Activated naive CD4-positive, alpha-beta T cell treated with anti-CD3 and anti-CD28 coated beads for 36 hours (primary cell): ENCODE measurements at places on chromosomes 6 and 20. TPM values are rescaled to one million over a fixed set of nuclear protein-coding genes. Genes with fewer than 3 reads are reported as not detected.
A peak's percentile ranks its signal among the peaks of the same experiment; 100 is the strongest.

Gene BTN3A1
- 40.0 TPM for total RNA-seq

Gene RNF217
- total RNA-seq = 2.4 TPM

GRCh38 chr20:41349943-41350342, 9.3 kb downstream of the LPIN3 start:
- no peaks in the 10 kb centered on the region for H3K27me3 ChIP-seq
- H3K27ac ChIP-seq = no peak overlapping the region
- no peak for DNase-seq
- H3K4me1 ChIP-seq = no peaks in the 10 kb centered on the region
- no peaks in the 10 kb centered on the region for H3K36me3 ChIP-seq

- no peak for DNase-seq
- no peaks in the 10 kb centered on the region for H3K4me1 ChIP-seq
- H3K27ac ChIP-seq = no peak overlapping the region
- no peaks in the 10 kb centered on the region for H3K36me3 ChIP-seq
- peaks cover 9% of the 10 kb centered on the region for H3K27me3 ChIP-seq
These were observed 62.7 kb upstream of the ZNF133 start for GRCh38 chr20:18225632-18226031.

GRCh38 chr6:1424306-1424927, 35.0 kb downstream of the FOXF2 start:
- no peak overlapping the region for H3K27ac ChIP-seq
- H3K36me3 ChIP-seq = no peaks in the 10 kb centered on the region
- peaks cover 41% of the 10 kb centered on the region for H3K27me3 ChIP-seq
- H3K4me1 ChIP-seq = peaks cover 2% of the 10 kb centered on the region

Gene C20orf141
- not detected for total RNA-seq

GRCh38 chr6:30508890-30509736, 19.8 kb downstream of the HLA-E start:
- peak overlapping the region; percentile 60 for H3K4me3 ChIP-seq
- H3K27me3 ChIP-seq = no peaks in the 10 kb centered on the region
- DNase-seq = peak; percentile 42
- no peaks in the 10 kb centered on the region for H3K36me3 ChIP-seq
- H3K4me1 ChIP-seq = peaks cover 69% of the 10 kb centered on the region

DNA sequence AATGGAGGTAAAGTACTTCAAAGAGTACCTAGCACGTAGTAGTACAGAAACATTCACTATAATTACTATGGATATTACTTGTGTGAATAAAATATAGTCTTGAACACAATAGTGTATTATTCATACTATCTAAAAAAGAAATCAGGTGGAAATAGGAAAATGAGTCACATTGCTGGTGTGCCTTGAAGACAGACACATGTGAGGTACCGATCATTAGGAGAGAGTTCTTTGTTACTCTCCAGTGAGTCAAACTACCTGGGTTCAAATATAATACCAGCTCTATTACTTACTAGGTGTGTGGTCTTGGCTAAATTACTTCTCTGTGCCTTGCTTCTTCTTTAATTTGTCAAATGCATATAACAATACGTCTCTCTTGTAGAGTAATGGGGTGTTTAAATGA, 50.8 kb upstream of the BEND6 start:
- H3K36me3 ChIP-seq = no peaks in the 10 kb centered on the region
- H3K4me3 ChIP-seq = no peak overlapping the region
- no peak for DNase-seq
- no peak overlapping the region for H3K27ac ChIP-seq
- H3K4me1 ChIP-seq = peaks cover 2% of the 10 kb centered on the region

DNA sequence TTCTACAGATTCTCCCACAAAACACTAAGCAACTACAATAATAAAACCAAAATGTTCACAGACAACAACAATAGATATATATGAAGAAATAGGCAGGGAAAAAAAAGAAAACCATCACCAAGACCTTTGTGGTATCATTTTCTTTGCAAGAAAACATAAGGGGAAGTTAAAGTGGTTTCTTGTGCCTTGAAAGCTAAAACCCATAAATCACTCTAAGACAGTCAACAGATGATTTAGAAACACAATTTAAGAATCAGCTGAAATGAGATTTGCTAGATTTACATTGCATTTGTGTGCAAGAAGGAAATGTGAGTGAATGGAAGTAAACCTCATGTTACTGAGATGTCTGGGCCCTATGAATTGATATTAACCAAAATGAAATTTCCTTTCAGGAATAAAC, 1265.4 kb upstream of the GJE1 start:
- no peak for DNase-seq
- H3K4me3 ChIP-seq = no peak overlapping the region
- no peaks in the 10 kb centered on the region for H3K36me3 ChIP-seq
- no peaks in the 10 kb centered on the region for H3K4me1 ChIP-seq
- no peak overlapping the region for H3K27ac ChIP-seq
- H3K27me3 ChIP-seq = peaks cover 4% of the 10 kb centered on the region

DNA sequence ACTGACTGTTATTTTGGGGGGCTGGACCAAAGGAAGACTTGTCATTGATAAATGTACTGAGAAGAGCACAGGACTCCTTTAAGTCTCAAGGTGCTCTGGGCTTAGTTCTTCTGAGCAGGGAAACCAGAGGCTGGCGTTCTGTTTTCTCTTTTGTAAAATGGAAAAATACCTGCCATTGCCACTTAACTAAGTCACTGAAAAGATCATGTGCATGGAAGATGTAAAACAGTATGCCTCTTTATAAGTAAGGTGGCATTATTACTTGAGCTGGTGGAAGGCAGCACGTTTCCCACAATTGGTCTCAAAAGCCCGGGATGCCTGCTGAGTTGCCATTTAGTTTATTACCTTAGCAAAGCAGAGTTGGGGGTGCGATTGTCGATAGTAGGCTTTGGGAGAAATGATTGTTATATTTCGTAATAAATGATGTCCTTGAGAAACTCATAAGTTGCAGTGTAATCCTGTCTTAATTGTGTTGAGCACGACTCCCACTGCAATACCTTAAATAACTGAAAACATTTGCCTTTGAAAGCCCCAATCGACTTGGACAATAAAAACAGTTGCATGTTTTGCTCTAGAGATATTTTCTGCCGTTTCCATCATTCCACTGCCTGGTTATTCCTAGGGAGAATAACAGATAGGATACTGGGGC, 3.6 kb downstream of the JARID2 start:
- H3K36me3 ChIP-seq = peaks cover 26% of the 10 kb centered on the region
- H3K4me3 ChIP-seq = peak overlapping the region; percentile 95
- peaks cover 53% of the 10 kb centered on the region for H3K4me1 ChIP-seq
- H3K27me3 ChIP-seq = no peaks in the 10 kb centered on the region
- DNase-seq = no peak

Gene OR12D3
- not detected for total RNA-seq

- H3K4me3 ChIP-seq = no peak overlapping the region
- no peaks in the 10 kb centered on the region for H3K27me3 ChIP-seq
- H3K4me1 ChIP-seq = no peaks in the 10 kb centered on the region
- H3K36me3 ChIP-seq = no peaks in the 10 kb centered on the region
- no peak for DNase-seq
These were observed 869.8 kb upstream of the EPHA7 start for GRCh38 chr6:94289131-94289530.

GRCh38 chr6:151681433-151682059, 125.9 kb upstream of the ESR1 start:
- H3K36me3 ChIP-seq = no peaks in the 10 kb centered on the region
- H3K4me3 ChIP-seq = peak overlapping the region; percentile 5
- H3K27ac ChIP-seq = no peak overlapping the region
- peaks cover 12% of the 10 kb centered on the region for H3K27me3 ChIP-seq
- no peak for DNase-seq

- peaks cover 3% of the 10 kb centered on the region for H3K27me3 ChIP-seq
- no peak for DNase-seq
- peak overlapping the region; percentile 98 for H3K27ac ChIP-seq
- peak overlapping the region; percentile 94 for H3K4me3 ChIP-seq
These were observed 1.5 kb downstream of the PPIL1 start for GRCh38 chr6:36873115-36873514.

Gene SCUBE3
- not detected for total RNA-seq

DNA sequence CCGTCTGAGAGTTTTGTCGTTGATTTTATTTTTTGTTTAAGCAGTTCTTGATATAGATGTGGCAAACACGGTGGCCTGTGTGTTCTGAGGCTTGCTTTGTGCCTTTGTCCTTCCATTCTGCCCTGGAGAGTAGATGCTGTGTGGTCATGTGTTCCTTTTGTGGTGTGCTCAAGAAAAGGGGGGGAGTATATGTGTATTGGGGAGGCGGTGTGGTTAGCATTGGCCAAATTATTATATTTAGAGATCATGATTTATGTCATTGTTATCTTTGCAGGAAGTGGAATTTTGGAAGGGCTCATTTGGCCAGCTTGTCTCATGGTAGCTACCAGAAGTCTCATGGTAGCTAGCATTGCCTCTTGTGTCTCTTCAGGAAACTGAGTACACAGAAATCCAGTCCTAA, 16.4 kb downstream of the RREB1 start:
- peaks cover 14% of the 10 kb centered on the region for H3K36me3 ChIP-seq
- DNase-seq = no peak
- no peak overlapping the region for H3K4me3 ChIP-seq
- no peak overlapping the region for H3K27ac ChIP-seq
- H3K27me3 ChIP-seq = no peaks in the 10 kb centered on the region

- DNase-seq = no peak
- no peak overlapping the region for H3K4me3 ChIP-seq
- H3K4me1 ChIP-seq = peaks cover 4% of the 10 kb centered on the region
- no peak overlapping the region for H3K27ac ChIP-seq
- H3K36me3 ChIP-seq = no peaks in the 10 kb centered on the region
These were observed 135.5 kb downstream of the LY86 start for GRCh38 chr6:6723921-6724538.

Gene NKX2-4
- not detected for total RNA-seq

Gene TTI1
- 32.8 TPM for total RNA-seq

DNA sequence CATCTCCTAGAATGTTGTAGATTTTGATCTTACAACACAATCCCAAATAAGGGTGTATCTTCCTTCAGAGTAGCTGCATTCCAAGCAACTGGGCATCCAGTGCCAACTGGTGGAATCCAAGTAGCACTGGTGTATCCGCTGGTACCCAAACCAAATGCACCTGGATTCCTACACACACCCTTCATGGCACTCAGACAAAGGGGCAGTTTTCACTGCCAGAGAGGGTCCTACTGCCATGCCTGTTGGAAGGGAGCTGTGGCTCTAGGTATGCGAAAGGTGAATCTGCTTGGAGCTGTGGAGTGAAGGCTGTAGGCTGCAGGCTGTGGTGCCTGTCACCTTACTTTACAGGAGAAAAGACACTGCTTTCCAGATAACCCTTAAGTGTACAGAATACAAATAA, 17.0 kb upstream of the CLDN20 start:
- H3K4me1 ChIP-seq = no peaks in the 10 kb centered on the region
- no peak overlapping the region for H3K27ac ChIP-seq
- H3K27me3 ChIP-seq = no peaks in the 10 kb centered on the region
- H3K36me3 ChIP-seq = peaks cover 30% of the 10 kb centered on the region
- no peak overlapping the region for H3K4me3 ChIP-seq
- no peak for DNase-seq

- H3K27ac ChIP-seq = no peak overlapping the region
- no peaks in the 10 kb centered on the region for H3K27me3 ChIP-seq
- H3K4me1 ChIP-seq = no peaks in the 10 kb centered on the region
- no peak for DNase-seq
- no peak overlapping the region for H3K4me3 ChIP-seq
- no peaks in the 10 kb centered on the region for H3K36me3 ChIP-seq
These were observed 695.3 kb downstream of the MAFB start for GRCh38 chr20:39993742-39994141.

DNA sequence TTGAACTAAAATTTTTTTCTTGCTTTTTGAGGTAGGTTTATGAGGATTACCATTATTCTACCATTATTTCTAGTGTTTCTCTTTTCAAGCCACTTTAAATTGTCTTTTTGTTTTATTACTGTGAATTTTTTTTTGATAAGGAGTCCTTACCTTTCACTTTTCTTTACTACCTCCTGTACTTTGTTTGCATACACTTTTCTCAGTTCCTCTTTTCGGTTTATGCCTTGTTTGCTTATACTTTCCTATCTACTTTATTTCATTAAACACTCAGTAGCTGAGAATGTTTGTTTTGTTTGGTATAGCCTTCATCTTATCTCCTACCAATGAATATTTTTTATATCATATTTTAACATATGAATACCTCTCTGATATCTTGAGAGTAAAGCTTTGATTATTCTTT, 147.9 kb downstream of the TFAP2B start:
- no peak overlapping the region for H3K27ac ChIP-seq
- H3K27me3 ChIP-seq = no peaks in the 10 kb centered on the region
- H3K4me1 ChIP-seq = no peaks in the 10 kb centered on the region

Gene PI16
- total RNA-seq = 0.27 TPM

- H3K4me3 ChIP-seq = no peak overlapping the region
- H3K27me3 ChIP-seq = peaks cover 15% of the 10 kb centered on the region
- H3K36me3 ChIP-seq = no peaks in the 10 kb centered on the region
- H3K27ac ChIP-seq = no peak overlapping the region
- no peaks in the 10 kb centered on the region for H3K4me1 ChIP-seq
These were observed 316.3 kb downstream of the SLC35F1 start for GRCh38 chr6:118223316-118223715.

Gene RNF5
- 39.9 TPM for total RNA-seq

- H3K36me3 ChIP-seq = no peaks in the 10 kb centered on the region
- H3K4me1 ChIP-seq = no peaks in the 10 kb centered on the region
- H3K27me3 ChIP-seq = no peaks in the 10 kb centered on the region
These were observed 586.6 kb upstream of the BTBD3 start for GRCh38 chr20:11331096-11331495.

- DNase-seq = no peak
- H3K4me3 ChIP-seq = no peak overlapping the region
- H3K4me1 ChIP-seq = no peaks in the 10 kb centered on the region
- H3K27ac ChIP-seq = no peak overlapping the region
- no peaks in the 10 kb centered on the region for H3K27me3 ChIP-seq
These were observed 59.0 kb downstream of the CLIC5 start for GRCh38 chr6:45956663-45957062.

DNA sequence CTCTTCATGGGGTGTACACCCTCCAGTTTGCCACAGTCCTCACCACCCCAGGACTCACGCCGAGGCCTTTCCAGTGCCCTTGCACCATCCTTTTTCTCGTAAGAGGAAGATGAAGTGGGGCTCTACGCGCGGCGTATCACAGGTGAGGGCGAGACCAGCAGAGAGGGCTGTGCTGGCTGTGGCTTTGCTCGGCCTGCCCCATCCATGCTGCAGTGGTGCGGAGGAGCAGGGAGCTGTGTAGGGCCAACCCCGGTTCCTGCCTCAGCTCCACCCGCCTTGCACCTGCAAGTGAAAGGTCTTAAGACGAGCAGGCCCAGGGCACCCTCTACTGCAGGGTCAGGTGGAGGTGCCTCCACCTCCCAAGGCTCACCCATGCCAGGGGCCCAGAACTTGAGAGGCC, 24.1 kb downstream of the RBCK1 start:
- H3K27ac ChIP-seq = peak overlapping the region; percentile 97
- H3K4me1 ChIP-seq = peaks cover 52% of the 10 kb centered on the region
- no peaks in the 10 kb centered on the region for H3K27me3 ChIP-seq
- no peak overlapping the region for H3K4me3 ChIP-seq
- no peak for DNase-seq
- H3K36me3 ChIP-seq = peaks cover 51% of the 10 kb centered on the region

- no peaks in the 10 kb centered on the region for H3K36me3 ChIP-seq
- no peaks in the 10 kb centered on the region for H3K27me3 ChIP-seq
- no peak overlapping the region for H3K4me3 ChIP-seq
- DNase-seq = no peak
These were observed 24.5 kb upstream of the ULBP3 start for GRCh38 chr6:150093397-150093796.
